Muscle of leg (tissue), 16 donors: ENCODE measurements at places on chromosomes 6 and 20.

GRCh38 chr6:15577106-15577505 is 85.7 kb downstream of the DTNBP1 start:
- DNase-seq, result no peak

GRCh38 chr6:26416288-26416687 is 14.2 kb downstream of the BTN3A1 start:
- DNase-seq, result no peak

- no peak for DNase-seq
Measured at GRCh38 chr20:24149175-24149574, 160.6 kb upstream of the GGTLC1 start.

DNA sequence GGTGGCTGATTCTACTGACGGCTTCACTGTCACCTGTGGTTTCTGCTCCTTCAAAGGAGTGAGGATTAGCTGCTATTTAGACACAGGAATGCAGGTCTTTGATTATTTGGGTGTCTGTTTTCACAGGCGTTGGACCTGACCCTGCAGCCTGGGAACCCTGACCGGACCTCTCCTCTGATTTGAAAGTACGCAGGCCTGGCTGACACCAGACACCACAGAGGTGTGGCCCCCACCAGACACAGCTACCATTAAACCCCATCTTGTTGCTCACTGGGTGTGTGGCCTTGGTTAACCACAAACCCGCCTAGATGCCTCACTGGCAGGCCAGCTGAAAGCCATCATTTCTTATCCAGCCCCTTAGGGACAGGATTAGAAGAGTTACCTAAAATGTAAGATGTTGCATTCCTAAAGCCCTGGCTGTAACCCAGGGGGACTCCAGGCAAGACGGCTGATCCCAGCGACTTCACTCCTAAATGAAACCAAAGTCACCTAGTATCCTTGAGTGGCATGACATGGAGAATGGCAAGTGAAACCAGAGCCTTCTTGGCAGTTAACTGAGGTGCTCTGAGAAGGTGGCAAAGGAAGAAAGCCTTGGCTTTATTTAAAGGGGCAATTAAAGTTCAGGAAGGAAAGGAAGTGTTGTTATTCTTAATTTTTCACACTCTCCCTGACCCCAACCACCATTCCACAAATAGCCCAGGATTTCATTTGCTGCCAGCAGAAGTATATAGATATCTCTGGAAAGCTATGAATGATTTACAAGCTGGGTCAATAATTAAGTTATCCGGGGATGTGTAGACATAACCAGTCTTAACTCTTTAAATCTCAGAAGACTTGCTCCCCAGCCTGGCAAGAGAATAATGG is 169.9 kb downstream of the QRSL1 start:
- no peak for DNase-seq

DNA sequence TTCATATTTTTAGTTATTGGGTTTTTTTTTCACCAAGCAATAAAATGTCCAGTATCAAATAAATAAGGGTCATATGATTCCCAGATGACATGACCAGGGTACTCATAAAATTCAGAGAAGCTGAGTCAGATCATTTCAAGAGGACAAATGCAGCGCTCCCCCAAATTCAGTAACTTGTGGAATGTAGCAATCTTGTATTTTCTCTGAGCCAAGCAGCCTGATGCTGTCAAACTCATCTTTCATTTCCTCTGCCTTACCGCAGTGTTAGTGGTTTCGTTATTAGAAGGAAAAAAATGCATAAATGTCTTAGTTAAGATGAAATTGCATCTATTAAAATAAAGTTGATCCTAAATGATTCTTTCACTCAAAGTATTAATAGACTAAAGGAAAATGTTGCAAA is 57.8 kb upstream of the EDN1 start:
- DNase-seq, result no peak

DNA sequence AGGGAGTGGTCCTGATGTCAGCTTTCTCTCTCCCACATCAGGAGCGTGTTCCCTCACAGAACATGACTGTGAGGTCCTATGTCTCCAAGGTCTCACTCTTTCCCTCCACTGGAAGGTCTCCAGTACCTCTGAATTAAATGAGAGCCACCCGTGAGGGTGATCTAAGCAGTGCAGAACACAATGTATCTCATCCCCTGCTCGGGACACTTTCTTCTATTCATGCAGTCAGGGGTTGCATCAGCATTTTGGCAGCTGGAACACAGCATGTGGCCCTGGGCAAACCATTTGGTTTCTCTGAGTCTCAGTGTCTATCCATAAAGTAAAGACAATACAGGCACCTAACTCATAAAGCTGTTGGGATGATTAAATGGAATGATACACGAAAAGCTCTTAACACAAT is 34.2 kb downstream of the MAFB start:
- no peak for DNase-seq

GRCh38 chr6:110573136-110573535 is 96.7 kb upstream of the SLC22A16 start:
- no peak for DNase-seq

GRCh38 chr20:13661070-13661685 is 22.4 kb upstream of the TASP1 start:
- peak; percentile 96 for DNase-seq

GRCh38 chr6:161115468-161115867 is 123.9 kb downstream of the MAP3K4 start:
- DNase-seq, result no peak

- DNase-seq, result no peak
Measured at GRCh38 chr20:8342391-8342790, 210.3 kb downstream of the PLCB1 start.

DNA sequence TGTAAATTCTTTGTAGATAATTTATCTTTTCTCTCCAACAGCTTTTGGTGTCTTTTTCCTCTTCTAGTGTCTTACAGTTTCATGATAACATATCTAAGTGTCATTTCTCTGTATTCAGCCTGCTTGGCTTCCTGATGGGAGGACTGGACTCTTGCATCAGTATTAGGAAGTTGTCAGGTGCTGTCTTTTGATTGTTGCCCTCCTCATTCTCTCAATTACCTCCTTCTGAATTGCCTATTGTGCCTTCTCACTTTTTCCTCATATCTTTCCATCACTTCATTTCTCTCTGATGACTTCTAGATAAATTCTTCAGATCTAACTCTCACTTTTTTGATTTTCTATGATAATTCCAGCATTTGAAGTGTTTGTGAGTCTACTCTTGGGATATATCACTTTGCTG is 154.4 kb upstream of the MLIP start:
- no peak for DNase-seq
